ENCODE measurements at places on chromosomes 2 and 18. TPM values are rescaled to one million over a fixed set of nuclear protein-coding genes. Genes with fewer than 3 reads are reported as not detected.

SPHKAP gene
- total RNA-seq = 103 TPM

FOXD4L1 gene
- total RNA-seq = not detected

PJVK gene
- total RNA-seq = 0.48 TPM

RTP5 gene
- total RNA-seq = not detected

ALPG gene
- total RNA-seq = not detected

IGFBP5 gene
- total RNA-seq = 242 TPM

SLC11A1 gene
- total RNA-seq = 4.3 TPM

ESPNL gene
- total RNA-seq = not detected

DNA sequence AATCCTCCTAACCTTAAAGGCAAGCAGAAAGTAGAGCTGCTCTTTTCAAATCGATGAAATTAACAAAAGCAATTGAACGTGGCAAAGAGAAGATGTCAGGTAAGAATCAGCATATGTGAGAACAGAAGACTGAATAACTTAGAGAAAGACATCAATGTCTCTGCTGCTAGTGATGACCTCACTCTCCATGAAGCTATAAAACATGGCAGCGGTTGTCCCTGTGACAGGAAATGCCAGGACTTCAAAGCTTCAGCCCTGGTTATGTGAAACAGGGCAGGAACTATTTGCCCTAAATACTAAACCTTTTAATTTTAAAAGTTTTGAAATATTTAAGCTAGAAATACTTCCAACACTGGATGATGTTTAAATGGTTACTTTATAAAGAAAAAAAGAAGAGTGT, 383.7 kb downstream of the XIRP2 start:
- no peak for DNase-seq

DNA sequence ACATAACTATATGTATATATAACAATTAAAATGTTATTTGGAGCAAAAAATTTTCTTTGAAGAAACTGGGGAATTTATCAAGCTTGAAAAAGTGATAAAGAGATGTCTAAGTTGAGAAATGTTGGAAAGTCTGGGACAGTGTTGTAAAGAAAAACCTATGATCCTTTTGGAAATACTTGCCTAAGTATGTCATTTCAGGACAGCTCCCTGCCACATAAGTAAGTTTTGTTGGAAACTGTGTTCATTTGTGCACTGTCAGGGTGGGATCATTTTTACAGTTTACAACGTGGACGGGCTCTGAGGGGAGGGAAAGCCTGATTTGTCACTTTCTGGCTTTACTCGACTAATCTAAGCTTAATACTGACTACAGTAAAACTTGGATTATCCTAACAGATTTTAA, 10.4 kb upstream of the COL3A1 start:
- DNase-seq = no peak

- no peak for DNase-seq
Measured at GRCh38 chr18:37649930-37650329, 84.3 kb upstream of the CELF4 start.

- no peak for DNase-seq
Measured at GRCh38 chr18:10128921-10129501, 215.2 kb downstream of the VAPA start.

- DNase-seq = no peak
Measured at GRCh38 chr2:60826111-60826510, 55.3 kb upstream of the REL start.

GRCh38 chr2:25000036-25000435, 28.3 kb upstream of the DNAJC27 start:
- DNase-seq = no peak

- DNase-seq = no peak
Measured at GRCh38 chr18:78675231-78675630, 304.4 kb upstream of the SALL3 start.

DNA sequence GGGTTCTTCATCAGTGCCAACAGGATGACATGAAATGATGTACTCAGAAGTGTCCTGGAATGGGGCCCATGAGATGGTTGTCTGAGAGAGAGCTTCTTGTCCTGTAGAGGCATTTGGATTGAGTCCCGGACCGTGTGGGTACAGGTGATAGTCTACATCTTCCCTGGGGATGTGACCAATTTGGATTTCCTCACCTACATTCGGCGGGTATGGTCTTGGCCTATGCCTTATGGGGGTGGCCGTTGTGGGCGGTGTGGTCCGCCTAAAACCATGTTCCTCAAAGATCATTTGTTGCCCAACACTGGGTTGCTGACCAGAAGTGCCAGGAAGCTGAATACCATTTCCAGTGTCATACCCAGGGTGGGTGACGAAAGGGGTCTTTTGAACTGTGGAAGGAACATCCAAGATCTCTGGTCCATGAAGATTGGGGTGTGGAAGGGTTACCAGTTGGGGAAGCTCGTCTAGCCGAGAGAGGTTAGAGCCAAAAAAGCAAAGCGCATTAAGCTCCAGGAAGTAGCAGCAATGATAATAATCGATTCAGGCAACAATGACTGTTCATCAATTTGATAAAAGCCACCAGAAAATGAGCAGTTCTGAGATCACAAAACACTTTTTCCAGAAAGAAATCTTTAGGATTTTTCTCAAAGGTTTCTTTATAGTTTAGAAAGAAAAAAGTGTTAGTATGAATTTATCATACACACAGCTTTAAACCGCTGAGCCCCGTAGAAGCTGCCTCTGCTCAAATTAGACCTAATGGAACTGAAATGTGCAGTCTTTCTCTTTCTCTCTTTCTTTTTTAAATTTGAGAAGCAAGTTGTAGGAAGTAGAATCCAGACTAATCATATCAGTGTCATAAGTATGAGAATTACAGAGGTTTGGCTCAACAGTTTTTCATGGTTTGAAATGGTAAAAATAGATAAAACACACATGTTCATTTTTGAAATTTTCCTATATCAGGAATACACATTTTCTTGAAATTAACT, 60.3 kb downstream of the ATIC start:
- DNase-seq = no peak

DNA sequence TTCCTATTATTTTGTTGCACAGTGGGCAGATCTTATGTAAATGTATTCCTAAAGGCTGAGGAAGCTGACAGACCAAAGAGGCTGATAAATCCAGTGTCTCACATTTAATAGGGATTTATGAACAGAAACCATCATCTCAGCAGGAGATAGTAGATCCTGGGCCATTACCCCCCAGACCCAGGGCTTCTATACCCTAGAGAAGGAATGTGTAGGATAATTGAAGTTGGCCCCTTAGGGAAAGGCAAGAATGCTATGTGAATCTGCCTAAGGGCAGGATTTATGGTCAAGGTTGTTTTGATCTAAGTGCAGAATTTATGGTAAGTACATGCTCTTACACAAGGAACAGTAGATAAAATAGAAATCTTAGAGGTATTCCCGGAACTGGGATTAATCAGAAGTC, 29.0 kb downstream of the RPL37A start:
- DNase-seq = no peak

GRCh38 chr18:76688724-76689472, 133.5 kb upstream of the ZNF236 start:
- DNase-seq = no peak

DNA sequence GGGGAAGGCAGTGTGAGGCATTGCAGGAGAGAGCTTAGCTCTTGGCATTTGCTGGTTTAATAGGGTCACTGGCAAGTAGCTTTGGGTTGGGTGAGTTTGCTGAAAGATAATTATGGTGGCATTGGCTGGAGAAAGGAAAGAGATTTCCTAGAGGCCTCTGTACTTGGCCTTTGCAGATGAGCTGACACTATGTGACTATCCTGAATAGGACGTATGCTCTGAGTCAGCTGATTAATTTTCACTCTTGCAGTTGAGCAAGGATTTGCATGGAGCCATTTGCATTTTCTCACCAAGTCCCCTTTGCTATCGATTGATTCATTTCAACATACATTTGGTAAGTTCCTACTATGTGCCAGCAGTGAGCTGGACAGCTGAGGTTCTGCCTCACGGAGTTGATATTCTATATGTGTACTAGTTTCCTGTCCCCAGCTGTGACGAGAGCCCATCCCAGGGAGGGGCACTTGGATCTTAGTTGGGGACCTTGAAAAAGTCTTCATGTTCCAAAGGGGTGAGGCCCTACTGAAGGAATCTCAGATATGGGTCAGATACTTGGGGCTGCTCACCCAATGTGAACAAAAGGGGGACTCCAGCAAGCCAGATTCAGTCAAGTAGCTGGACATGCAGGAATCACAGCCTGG, 245.7 kb downstream of the LOXHD1 start:
- no peak for DNase-seq

GRCh38 chr2:121650315-121650930, 1.2 kb upstream of the CLASP1 start:
- DNase-seq = no peak

DNA sequence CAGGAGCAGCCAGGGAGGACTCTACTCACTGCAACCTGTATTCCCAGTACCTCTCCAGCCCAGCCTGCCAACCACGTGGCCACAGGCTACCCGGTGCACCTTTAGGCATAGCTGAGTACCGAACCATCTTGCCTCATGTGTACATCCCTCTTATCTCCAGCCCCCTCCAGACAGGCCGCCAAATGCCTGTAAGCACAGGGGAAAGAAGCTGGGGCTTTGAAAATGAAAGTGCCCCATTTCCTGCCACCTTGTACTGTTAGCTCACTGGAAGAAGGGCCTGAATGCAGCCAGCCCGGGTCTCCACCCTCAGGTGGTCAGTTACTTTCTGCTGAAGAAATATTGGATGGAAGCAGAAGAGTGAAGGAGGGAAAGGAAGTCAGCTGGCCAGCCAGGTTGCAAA, 27.2 kb upstream of the RFX8 start:
- DNase-seq = no peak

- DNase-seq = no peak
Measured at GRCh38 chr18:45631077-45631476, 15.8 kb downstream of the SLC14A2 start.

GRCh38 chr2:73085691-73086090, 14.2 kb upstream of the SFXN5 start:
- DNase-seq = peak; percentile 80

DNA sequence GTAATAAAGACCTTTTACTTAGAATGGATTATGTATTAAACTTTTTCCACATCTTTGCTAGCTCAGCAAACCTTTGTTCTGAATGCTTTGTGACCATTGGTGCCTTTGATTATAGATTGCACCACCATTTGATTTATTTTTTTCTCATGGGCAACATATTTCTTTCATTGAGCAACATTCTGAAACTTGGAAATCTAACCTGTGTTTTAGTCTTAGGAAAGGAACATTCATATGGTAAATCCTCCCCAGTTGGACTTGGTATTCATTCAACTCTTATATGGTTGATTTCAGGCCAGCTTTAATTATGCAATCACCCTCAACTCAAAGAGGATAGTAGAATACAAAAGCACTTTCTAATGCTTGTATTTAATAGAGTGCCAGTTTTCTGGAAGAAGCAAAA, 1077.9 kb upstream of the ZEB2 start:
- no peak for DNase-seq

GRCh38 chr2:201964011-201964410, 69.6 kb upstream of the FZD7 start:
- no peak for DNase-seq

- DNase-seq = no peak
Measured at GRCh38 chr2:117137371-117137770, 677.1 kb upstream of the DDX18 start.

DNA sequence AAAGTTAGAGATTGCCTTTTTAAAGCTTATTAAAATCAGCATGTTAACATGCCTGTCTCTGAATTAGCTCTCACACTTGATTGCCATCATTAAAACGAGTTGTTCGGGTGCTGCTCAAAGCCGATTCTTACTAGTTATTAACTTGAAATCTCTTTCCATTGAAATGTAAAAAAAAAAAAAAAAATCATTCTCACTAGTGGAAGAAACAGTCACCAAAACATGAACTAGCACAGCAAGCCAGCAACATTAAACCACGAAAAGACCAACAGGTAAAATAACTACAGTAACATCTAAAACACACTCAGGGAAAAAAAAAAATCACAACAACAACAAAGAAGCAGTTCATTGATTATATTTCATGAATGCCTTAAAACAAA, 264.5 kb downstream of the MEIS1 start:
- DNase-seq = no peak

DNA sequence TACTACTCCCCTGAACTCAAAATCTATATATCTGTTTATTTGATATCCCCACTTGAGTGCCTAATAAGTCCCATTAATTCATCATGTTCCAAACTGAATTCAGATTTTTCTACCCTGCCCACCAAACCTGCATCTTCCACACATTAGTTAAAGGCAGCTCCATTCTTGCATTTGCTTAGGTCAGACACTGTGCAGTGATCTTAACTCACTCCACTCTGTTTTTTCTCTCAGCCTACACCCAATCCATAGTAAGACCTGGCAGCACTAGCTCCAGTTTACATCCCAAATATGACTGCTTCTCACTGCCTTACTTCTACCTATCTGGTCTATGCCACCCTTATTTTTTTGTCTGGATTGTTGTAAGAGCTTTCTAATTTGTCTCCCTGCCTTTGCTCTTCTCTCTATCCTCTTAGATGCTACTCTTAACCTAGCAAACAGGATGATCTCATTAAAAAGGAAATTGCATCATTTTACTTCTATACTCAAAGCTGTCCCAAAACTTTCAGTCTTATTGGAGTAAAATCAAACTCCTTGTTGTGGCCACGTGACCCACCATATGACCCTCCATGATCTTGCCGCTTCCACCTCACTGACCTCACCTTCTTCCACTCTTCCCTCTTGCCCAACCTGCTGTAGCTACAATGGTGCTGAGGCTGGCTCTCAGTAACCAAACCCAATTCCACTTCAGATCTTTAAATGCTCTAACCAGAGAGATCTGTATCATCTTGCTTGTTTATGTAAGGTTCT, 274.9 kb upstream of the FANCL start:
- DNase-seq = no peak

GRCh38 chr18:23972453-23972852, 42.1 kb upstream of the TTC39C start:
- DNase-seq = no peak

DNA sequence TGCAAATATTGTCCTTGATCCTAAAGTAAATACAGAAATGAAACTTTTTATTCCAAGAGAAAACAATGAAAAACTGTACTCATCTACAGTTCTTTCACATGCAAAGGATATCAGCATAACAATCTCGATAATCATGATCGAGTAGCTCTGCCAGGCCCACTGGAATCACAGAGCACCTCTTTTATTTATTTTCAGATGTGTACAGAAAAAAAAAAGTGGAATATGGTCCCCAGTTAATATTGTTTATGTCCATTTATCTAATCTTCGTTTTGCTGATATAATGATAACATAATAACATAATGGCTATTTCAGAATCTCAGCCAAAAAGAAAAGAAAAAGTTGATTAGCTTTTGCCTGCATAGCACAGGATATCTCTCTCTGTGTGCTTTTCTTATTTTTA, 6.5 kb downstream of the ZNF385B start:
- no peak for DNase-seq

GRCh38 chr2:196601430-196602306, 37.8 kb upstream of the CCDC150 start:
- DNase-seq = peak; percentile 76

Data from heart left ventricle (tissue), 16 donors.